ENCODE measurements at places on chromosomes 1 and 21.
A peak's percentile ranks its signal among the peaks of the same experiment; 100 is the strongest.

DNA sequence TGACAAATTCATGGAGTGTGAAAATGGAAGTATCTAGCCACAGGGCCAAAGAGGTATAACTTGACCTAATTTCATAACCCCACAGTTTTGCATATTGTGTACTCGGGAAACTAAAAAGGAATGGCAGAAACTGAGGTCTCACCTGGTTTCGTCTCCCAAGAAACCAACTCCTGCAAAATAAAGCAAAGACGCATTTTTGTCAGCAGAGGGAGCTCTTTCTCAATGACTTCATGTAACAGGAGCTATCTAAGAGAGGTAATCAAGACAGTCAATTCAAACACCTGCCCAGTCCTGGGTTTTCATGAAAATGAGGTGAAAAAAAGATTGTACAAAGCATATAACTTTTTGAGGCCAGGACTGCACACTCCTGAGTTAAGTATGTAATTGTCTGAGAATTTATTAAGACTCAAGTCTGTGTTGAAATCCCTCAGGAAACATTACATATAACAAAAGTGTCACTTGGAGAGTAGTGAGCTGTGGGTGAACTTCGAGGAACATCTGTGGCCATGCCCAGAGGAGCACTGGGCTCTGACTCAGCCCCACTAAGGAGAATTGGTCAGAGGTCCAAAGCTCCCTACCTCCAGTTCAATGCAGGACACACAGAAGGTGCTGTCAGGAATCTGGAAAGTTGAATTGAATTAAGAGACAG is 17.6 kb downstream of the FCRL4 start:
- H3K27ac ChIP-seq: peak overlapping the region; percentile 78
- DNase-seq: peak; percentile 65
- H3K4me3 ChIP-seq: peak overlapping the region; percentile 63
- H3K36me3 ChIP-seq: no peaks in the 10 kb centered on the region
- H3K4me1 ChIP-seq: peaks cover 50% of the 10 kb centered on the region

- peaks cover 25% of the 10 kb centered on the region for H3K36me3 ChIP-seq
- H3K27ac ChIP-seq: no peak overlapping the region
- DNase-seq: no peak
- H3K27me3 ChIP-seq: no peaks in the 10 kb centered on the region
Measured at GRCh38 chr1:161827786-161828185, 61.7 kb downstream of the ATF6 start.

DNA sequence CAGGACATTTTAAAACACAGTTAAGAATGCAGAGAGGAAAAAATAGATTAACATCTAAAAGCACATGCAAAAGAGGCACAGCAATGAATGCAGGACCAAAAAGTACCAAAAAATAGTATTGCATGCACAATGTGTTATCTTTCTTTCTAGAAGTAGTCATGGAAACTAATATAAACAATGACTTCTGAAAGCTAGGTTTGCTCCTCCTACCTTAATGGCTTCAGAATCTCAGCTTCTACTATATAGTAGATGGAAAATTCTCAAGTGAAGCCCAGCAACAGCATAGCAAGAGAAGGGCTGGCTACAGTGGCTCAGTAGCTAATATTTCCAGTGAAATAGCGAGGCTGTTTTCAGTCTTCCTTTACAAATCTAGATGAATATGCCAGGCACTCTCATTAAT is 125.1 kb downstream of the CRB1 start:
- no peaks in the 10 kb centered on the region for H3K36me3 ChIP-seq
- no peak overlapping the region for H3K4me3 ChIP-seq
- H3K27me3 ChIP-seq: no peaks in the 10 kb centered on the region

- no peak overlapping the region for H3K4me3 ChIP-seq
- DNase-seq: peak; percentile 64
- no peak overlapping the region for H3K27ac ChIP-seq
Measured at GRCh38 chr1:40612345-40612831, 53.1 kb downstream of the RIMS3 start.

GRCh38 chr1:117709249-117709691 is 103.4 kb downstream of the TENT5C start:
- H3K4me1 ChIP-seq: no peaks in the 10 kb centered on the region
- no peak for DNase-seq
- no peak overlapping the region for H3K27ac ChIP-seq
- no peak overlapping the region for H3K4me3 ChIP-seq

DNA sequence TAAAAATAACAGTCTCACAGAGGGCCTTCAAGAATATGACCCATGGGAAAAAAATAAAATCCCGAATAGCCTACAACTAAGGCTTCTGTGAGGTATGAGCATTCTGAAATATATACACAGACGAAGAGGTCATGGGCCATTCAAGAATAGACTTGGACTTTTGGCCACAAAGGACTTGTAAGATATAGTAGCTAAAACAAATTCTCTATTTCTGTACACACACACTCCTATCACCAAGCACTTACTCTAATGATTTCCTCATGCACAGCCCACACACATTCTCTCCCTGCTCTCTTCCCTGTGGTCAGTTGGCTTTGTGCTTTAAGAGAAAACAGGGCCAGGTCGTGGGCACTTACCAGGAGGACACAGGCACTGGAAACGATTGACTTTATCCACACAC is 69.7 kb upstream of the ADAM30 start:
- H3K4me3 ChIP-seq: no peak overlapping the region
- peaks cover 6% of the 10 kb centered on the region for H3K4me1 ChIP-seq
- H3K36me3 ChIP-seq: peaks cover 31% of the 10 kb centered on the region
- H3K27me3 ChIP-seq: no peaks in the 10 kb centered on the region

GRCh38 chr21:45417951-45418300 is 13.0 kb downstream of the COL18A1 start:
- DNase-seq: no peak
- peaks cover 7% of the 10 kb centered on the region for H3K27me3 ChIP-seq
- no peak overlapping the region for H3K27ac ChIP-seq
- no peaks in the 10 kb centered on the region for H3K36me3 ChIP-seq

GRCh38 chr1:40030528-40031135 is 9.9 kb upstream of the CAP1 start:
- H3K4me1 ChIP-seq: peaks cover 41% of the 10 kb centered on the region
- no peaks in the 10 kb centered on the region for H3K27me3 ChIP-seq
- DNase-seq: no peak

DNA sequence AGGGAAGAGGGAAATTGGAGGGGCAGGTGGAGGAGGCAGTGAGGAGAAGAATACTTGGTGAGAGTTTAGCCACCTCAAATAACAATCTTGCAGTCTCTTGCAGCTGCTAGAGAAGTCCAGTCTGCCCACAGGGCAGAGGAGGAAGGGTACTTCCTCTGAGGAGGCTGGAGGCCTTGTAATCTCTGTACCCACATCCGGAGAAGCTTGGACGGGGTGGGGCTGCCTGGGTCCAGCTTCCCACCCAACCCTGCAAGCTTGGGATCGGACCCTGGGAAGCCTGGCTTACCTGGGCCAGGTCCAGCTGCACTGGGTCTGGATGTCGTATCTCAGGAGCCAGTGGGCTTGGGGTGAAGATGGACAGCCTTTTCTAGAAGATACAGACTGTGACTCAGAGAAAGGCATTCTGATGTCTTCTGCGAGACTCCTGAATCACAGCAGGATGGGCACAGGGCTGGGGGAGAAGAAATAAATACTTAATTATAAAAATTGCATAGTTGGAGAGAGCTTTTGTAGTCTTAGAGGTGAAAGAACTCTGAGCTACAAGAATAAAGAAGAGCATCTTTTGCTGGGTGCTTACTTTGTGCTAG is 111.8 kb upstream of the JUN start:
- H3K27ac ChIP-seq: peak overlapping the region; percentile 44
- H3K27me3 ChIP-seq: no peaks in the 10 kb centered on the region

GRCh38 chr1:54012008-54012325 is 6.0 kb downstream of the LDLRAD1 start:
- H3K27me3 ChIP-seq: peaks cover 14% of the 10 kb centered on the region
- DNase-seq: no peak
- H3K4me1 ChIP-seq: peaks cover 3% of the 10 kb centered on the region
- no peaks in the 10 kb centered on the region for H3K36me3 ChIP-seq
- no peak overlapping the region for H3K4me3 ChIP-seq
- H3K27ac ChIP-seq: no peak overlapping the region

DNA sequence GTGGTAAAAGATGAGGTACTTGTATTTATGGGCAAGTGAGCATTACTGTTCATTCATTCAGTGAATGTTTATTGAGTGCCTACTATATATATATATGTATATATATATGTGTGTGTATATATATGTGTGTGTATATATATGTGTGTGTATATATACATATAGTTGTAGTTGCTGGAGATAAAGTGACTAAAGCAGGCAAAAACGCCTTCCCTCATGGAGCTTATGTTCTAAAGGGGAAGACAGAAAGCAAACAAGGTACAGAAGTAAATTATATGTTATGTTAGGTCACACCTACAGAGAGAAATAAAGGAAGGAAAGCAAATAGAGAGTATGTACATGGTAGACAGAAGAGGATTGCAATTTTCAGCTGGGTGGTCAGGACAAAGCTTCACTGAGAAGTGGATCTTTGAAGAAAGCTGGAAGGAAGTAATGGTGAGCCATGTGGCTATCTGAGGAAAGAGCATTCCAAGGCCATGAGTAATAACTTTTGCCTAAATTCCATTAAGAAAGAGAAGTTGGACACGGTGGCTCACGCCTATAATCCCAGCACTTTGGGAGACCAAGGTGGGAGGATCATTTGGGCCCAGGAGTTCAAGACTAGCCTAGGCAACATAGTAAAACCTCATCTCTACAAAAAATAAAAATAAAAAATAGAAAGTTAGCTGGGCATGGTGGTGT is 33.5 kb upstream of the KLF17 start:
- no peaks in the 10 kb centered on the region for H3K4me1 ChIP-seq
- no peaks in the 10 kb centered on the region for H3K36me3 ChIP-seq
- H3K27me3 ChIP-seq: peaks cover 19% of the 10 kb centered on the region
- H3K27ac ChIP-seq: no peak overlapping the region
- no peak for DNase-seq

DNA sequence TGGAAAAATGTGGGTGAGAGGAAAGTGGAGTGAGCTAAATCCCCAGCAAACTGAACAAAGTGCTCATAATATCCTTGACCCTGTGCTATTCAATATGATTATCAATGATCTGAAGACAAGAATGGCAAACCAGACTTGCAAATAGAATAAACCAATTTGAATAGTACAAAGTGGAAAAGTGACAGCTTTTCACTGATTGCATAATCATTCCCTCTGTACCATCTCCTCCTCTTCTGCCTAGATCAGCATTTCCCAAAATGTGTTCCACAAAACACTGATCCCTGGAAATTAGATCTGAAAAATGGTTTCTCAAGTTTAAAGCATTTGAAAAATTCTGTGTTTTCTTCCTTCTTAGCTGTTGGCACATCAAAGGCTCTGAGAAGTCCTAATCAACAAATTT is 8.1 kb downstream of the MTF1 start:
- H3K4me1 ChIP-seq: peaks cover 26% of the 10 kb centered on the region
- no peak overlapping the region for H3K27ac ChIP-seq
- no peaks in the 10 kb centered on the region for H3K27me3 ChIP-seq
- H3K36me3 ChIP-seq: no peaks in the 10 kb centered on the region
- no peak for DNase-seq

DNA sequence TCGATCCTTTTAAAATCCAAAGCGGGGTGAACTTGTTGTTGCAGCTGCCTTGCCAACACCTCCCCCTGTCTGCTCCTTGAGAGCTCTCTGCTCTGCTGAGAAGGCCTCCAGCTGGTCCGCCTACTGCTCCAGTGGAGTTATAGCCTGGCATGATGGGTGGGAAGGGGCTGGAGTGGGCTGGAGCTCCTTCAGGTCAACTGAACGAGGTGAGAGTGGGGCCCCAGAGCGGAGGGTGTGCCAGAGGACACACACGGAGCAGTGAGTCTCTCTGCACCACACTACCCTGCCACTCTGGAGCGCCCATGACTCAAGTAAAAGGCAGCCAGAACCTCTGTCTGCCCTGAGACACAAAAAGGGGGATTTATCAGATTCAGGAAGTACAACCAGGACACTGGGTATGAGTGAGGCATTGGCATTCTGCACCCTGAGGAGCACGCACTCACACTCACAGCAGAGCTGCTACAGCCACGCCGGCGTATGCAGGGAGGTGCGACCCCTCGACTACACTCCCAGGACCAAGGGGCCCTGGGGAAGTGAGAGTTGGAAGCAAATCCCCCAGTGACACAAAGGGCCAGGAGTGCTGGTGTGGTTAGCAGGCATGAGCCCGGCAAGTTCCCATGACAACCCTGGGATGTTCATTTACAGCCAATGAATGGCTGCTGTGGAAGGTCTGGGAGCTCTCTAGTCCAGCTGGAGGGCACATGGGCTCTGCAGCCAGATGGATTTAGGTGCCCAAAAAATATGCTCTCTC is 28.0 kb upstream of the EVA1B start:
- peaks cover 14% of the 10 kb centered on the region for H3K4me1 ChIP-seq
- no peaks in the 10 kb centered on the region for H3K27me3 ChIP-seq
- H3K36me3 ChIP-seq: peaks cover 8% of the 10 kb centered on the region
- peak overlapping the region; percentile 55 for H3K4me3 ChIP-seq

DNA sequence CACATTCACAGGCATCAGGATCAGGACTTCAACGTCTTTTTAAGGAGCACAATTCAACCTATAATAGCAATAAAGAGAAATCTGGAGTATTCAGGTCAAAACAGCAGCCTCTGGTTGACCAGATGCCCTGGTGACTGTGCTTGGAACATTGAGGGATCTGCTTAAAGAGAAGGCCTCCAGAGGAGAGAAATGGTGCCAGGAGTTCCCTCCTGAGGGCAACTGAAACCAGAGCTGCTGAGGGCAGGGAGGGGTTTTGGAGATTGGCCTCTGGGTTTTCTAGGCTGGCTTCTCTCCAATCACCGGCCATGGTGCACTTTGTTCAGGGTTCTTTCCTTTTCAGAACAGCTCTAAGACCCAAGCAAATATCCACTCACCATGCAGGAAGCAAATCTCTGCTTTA is 190.7 kb upstream of the KIAA0040 start:
- no peak overlapping the region for H3K4me3 ChIP-seq
- H3K27me3 ChIP-seq: peaks cover 49% of the 10 kb centered on the region
- no peak overlapping the region for H3K27ac ChIP-seq
- H3K4me1 ChIP-seq: no peaks in the 10 kb centered on the region
- DNase-seq: no peak

DNA sequence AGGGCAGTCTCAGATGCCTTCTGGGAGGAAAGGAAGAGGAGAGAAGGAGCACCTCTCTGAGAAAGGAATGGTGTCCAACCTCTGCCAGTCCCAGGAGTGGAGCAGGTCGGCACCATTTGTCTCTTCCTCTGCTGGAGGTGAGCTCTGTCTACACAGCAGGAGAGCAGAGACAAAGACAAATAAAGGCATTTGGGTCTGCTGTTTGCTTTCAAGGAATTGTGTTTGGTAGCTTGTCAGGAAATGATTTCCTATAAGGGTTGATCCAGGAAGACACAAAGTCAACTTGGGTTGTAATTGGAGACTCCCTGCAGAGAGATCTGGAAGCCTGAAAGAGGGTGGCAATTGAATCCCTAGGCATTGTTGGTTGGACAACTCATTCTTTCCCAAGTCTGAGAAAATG is 34.5 kb upstream of the PLXNA2 start:
- no peaks in the 10 kb centered on the region for H3K36me3 ChIP-seq
- no peak overlapping the region for H3K27ac ChIP-seq
- H3K4me1 ChIP-seq: no peaks in the 10 kb centered on the region
- no peak overlapping the region for H3K4me3 ChIP-seq
- peaks cover 14% of the 10 kb centered on the region for H3K27me3 ChIP-seq
- DNase-seq: no peak

Data from naive B cell (primary cell).